ENCODE measurements at places on chromosomes 11 and 22.
A peak's percentile ranks its signal among the peaks of the same experiment; 100 is the strongest.

GRCh38 chr22:19146215-19146968, 1.9 kb upstream of the ESS2 start:
- no peak for DNase-seq

DNA sequence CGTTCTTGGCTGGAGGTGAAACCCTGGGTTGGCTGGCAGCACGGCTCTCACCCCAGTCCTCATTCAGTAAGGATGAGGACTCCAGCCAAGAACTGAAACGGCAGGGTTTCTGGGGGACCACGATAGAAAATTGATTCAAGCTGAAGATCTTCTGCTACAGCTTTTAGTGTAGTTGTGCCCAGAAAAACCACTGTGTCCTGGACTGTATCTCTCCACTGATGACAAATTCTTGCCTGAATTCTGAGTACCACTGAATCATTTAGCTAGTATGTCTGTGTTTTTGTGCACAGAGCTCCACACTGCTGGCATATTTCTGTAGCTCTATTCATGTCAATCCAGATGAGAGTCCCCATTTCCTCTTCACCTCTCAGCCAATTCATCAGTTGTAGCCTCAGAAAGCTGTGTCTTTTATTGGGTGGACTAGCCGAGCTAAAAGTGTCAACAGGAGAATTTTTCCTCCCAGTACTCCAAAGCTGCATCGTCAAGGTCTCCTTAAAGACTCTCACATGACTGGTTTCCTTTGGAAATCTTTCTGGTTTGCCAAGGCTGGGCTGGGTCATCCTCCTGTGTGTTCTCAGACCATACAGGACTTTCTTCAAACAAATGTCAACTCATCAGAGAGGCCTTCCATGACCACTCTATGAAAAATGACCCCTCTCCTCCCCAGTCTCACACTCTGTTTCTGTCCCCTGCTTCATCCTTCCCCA, 144.6 kb downstream of the LDLRAD3 start:
- peak; percentile 45 for DNase-seq

GRCh38 chr11:87425391-87425790, 387.7 kb downstream of the TMEM135 start:
- no peak for DNase-seq

- no peak for DNase-seq
Observed at GRCh38 chr11:10164621-10165020, 129.4 kb downstream of the SBF2 start.

- no peak for DNase-seq
Observed at GRCh38 chr11:113992459-113993110, 17.7 kb downstream of the HTR3A start.

DNA sequence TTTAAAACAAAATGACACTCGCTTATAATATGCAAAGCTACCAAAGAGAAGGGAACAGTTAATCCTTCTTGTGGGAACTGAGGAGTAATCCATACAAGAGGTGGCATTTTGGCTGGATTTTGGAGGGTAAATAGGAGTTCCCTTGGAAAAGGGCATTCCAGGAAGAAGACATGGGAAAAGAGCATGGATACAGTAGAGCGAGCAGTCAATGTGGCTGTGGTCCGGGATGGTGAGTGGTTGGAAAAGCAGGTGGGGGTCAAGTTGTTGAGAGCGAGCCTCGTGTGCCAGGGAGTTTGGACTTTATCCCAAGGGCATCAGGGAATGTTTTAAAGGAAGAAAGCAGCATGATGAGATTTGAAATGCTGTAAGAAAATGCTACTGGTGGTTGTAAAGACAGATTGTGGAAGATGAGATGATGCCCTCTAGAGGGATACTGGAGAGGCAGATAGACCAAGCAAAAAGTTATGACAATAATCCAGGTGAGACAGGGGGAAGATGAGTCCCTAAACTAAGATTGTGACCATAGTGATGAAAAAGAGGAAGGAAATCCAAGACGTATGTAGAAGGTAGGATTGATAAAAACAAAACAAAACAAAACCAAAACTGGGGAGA, 3.8 kb upstream of the MMP7 start:
- DNase-seq: no peak

- no peak for DNase-seq
Observed at GRCh38 chr22:36564422-36565158, 35.6 kb upstream of the EIF3D start.

DNA sequence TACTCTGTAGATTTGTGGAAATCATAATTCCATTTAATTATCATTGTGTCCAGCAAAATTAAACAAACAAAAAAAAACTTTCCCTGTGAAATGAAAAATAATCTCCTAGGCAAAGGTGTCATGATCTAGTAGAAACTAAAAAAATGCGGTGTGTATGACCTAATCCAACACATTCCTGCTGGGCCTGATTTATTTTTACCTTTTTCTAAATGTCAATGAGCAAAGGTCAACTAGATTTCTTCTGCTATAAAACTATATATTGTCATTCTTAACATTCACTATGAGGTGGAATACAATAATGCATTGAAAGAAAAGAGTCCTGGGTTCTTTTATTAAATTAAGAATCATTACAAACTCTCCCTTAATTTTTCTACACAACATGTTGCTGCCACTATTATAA, 57.1 kb upstream of the MN1 start:
- no peak for DNase-seq

DNA sequence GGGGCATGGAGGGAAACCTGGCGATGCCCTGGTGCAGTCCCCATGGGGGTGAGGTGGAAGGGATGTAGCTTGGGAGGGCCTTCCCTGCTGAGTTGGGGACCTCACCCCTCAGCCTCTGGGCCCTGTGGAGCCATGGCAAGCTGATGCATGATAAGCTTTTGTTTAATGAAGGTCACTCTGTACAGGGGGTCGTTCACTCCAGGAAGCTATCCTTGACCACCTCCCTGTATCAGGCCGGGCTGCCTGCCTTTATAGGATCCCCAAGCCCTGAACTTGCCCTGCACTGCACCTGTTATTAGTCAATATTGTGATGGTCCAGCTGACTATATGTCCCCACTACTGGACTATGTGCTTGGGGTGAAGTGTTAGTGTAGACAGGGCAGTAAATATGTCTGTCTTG, 49.7 kb upstream of the MYEOV start:
- no peak for DNase-seq

DNA sequence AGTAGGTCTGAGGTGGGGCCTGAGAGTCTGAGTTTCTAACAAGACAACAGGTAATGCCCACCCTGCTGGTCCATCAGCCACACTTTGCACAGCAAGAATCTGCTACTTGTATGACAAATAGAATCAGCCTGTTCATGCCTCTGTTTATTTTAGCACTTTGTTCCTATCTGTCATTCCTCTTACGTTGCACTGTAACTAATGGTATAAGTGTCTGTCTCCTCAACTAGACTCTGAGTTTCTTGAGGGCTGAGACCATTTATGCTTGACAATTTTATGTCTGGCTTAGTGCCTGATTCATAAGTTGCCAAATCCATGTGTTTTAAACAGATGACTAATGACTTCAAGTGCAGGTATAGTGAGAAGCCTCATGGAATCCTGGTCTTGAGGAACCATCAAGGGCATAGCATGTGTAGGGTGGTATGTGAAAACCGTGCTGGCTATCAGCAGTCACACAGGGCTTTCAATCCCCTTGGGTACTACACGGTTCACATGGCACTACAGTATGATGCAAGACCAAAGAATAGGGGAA, 209.7 kb downstream of the C11orf91 start:
- no peak for DNase-seq

DNA sequence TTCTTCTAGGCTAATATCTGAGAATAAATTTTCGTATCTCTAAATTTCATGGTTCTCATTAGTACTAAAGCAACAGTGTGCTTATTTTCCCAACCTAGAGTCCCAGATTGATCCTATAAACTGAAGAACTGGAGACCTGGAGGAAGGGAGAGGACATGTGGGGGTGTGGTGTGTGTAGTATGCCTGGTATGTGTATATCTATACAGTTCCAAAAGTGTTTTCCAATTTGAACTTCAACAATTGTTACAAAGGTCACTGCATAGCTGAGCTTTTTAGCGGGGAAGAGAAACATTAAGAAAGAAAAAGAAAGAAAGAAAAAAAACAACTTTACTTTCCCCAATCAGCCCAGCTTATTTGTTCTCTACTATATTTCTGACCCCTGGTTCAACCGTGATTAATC, 152.1 kb downstream of the SOX6 start:
- DNase-seq: no peak

- DNase-seq: no peak
Observed at GRCh38 chr11:95360377-95361075, 129.5 kb upstream of the SESN3 start.

- DNase-seq: no peak
Observed at GRCh38 chr11:1486054-1486825, at the start of gene MOB2. TSS of gene MOB2 (minus strand) at chr11:1486779. CDS start at chr11:1486556, 223 bp downstream.

GRCh38 chr11:65651339-65651588, 11.5 kb downstream of the RELA start:
- DNase-seq: no peak

GRCh38 chr11:43852057-43852636, 28.5 kb upstream of the ALKBH3 start:
- DNase-seq: peak; percentile 81

GRCh38 chr22:32236970-32237369, 18.2 kb downstream of the SLC5A4 start:
- DNase-seq: peak; percentile 11

DNA sequence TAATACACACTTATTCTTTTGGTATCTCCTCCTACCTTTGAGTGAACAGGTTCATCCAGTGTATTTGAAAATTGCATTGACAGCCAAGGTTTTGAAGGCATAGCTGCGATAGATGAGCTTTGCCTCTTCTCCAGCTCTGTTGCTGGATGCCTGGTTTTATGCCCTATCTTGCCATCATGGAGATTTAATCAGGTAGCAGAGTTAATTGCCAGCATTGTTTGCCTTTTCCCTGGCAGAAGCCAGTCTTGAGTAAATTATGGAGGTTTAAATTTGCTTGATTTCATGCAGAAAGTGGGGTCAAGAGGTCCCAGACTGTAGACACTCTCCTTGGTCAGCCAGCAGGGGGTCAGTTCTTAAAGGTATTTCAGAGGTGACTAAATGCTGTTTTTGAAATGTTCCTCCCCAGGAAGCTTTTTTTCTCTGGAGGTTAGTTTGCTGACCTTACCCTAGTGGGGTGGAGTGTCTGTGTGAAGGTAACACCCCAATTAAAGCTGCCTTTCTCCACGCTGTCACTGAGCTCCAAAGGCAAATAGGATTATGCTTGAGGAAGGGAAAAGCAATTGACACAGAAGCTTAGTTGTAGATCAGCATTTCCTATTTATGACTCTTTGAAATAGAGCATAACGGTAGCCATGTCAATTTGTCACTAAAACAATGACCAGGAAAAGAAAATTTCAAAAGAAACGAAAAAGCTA, 96.0 kb downstream of the EXT2 start:
- DNase-seq: no peak

DNA sequence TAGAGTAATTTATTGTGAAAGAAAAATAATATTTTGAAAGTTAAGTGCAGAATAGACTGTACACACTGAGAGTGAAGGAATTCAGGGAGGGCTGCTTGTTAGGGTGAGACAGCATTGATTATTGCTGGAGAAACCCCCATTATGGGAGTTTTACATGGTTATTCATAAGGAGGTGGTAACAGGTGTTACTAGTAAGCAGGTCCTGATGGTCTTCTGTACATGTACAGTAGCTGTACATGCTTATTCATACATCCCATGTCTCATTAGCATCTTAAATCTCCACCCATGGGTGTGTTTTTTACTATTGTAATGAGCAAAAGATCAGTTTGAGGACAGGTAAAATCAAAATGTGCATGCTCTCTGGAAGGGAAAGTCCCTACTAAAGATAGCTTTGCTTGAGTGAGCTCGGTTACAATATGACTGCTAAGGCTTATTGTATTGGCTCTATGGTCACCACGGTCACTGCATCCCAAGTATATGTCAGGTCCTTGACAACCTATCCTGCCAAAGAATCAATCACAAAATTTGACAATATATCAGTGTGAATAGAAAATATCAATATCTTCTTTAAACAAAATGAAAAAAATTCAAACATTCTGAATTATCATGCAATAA, 6.2 kb downstream of the KDM4F start:
- DNase-seq: no peak

GRCh38 chr11:115912484-115912945, 408.3 kb upstream of the CADM1 start:
- DNase-seq: peak; percentile 57

DNA sequence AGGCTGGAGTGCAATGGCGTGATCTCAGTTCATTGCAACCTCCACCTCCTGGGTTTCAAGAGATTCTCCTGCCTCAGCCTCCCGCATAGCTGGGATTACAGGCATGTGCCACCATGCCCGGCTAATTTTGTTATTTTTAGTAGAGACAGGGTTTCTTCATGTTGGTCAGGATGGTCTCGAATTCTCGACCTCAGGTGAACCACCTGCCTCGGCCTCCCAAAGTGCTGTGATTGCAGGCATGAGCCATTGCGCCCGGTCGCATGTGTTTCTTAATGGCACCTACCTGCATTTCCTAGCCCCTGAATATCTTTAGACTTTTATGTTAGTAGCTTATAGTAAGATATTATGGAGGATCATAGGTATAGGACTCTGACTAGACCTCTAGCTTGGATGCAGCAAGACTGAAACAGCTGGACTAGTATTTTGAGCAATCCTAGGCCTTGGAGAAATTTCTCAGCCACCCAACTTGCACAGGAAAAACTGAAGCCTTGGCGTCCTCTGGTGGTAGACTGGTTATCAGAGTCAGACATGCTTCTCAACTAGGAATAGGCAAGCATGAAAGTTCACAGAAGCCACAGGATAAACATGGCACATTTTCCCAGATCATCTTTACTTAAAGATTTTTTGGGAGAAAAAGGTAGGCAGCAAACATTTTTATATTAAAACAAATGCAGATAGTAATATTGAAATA, 22.7 kb upstream of the C1QTNF4 start:
- peak; percentile 71 for DNase-seq

DNA sequence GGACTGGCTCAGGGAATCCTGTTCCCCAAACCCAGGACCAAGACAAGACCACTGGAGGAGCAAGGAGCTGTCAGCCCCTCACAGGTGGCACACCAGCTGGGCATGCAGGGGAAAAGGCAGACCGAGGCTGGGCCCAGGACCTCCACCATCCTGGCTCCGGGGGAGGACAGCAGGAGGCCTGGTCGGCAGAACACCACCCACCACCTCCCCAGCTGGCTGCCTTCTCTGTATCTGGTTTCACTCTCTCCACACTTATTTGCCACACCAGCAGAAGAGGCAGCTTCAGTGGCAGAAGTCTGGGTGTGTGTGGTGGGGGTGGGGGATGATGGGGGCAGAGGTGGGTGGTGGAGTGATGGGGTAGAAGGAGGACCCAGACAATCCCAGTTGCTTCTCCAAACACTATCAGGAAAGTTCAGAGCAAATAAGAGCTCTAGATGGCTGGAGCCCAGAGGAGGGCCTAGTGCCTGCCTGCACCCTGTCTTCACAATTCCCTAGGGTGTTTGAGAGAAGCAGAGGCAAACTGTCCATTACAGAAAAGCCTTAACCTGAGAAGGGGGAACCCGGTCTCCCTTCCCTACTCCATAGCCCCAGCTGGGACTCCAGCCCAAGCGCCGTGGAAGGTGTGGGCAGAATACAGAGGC, 51.9 kb upstream of the CDON start:
- DNase-seq: no peak

- DNase-seq: no peak
Observed at GRCh38 chr11:110022548-110022947, 70.6 kb upstream of the ZC3H12C start.

- no peak for DNase-seq
Observed at GRCh38 chr11:78652843-78653239, 78.2 kb upstream of the NARS2 start.

GRCh38 chr11:70207531-70208131, 4.5 kb downstream of the FADD start:
- DNase-seq: no peak

GRCh38 chr11:104573441-104573990, 324.7 kb downstream of the CASP12 start:
- no peak for DNase-seq

GRCh38 chr11:80031014-80031600, 590.3 kb upstream of the TENM4 start:
- no peak for DNase-seq

GRCh38 chr11:37141707-37142106, 543.7 kb upstream of the RAG2 start:
- no peak for DNase-seq
